ENCODE measurements at places on chromosomes 6 and 20.

- ATAC-seq, result no peak
Measured at GRCh38 chr20:37419307-37419706, 73.4 kb downstream of the SRC start.

GRCh38 chr6:169186496-169187169, 67.0 kb downstream of the THBS2 start:
- no peak for ATAC-seq

DNA sequence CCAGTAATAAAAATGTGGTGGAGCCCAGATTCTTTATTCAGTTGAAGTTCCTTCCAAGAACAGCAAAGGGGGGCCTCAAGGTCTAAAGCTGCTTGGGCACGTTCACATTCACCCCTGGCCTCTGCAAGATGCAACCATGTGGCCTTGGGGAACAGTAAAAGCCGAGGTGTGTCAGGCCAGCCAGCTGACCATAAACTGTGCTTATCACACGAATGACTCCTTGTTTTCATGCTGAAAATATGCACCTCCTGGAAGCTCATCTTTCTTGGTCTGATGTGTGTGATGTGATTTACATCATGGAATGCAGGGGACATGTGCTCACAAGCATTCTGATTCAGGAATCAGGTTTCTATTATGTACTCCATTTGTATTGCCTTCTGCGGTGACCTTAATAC, 211.6 kb upstream of the MARCKS start:
- ATAC-seq, result no peak

- ATAC-seq, result peak; percentile 29
Measured at GRCh38 chr6:44386929-44387345, 569 bp upstream of the CDC5L start.

DNA sequence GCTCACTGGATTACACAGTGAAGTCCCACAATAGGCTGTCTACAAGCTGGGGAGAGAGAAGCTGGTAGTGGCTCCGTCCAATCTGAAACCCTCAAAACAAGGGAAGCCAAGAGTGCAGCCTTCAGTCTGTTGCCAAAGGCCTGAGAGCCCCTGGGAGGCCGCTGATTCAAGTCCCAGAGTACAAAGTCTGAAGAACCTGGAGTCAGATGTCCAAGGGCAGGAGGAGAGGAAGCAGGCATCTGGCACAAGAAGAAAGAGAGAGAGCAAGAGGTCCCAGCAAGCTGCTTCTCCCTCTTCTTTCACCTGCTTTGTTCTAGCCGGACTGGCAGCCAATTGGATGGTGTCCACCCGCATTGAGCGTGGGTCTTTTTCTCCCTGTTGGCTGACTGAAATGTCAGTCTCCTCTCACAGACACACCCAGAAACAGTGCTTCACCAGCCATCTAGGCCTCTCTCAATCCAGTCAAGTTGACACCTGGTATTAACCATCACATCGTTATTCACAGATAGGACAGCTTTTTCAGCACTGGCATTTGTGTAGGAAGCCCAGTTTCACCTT, 51.2 kb downstream of the CRYBG1 start:
- no peak for ATAC-seq

DNA sequence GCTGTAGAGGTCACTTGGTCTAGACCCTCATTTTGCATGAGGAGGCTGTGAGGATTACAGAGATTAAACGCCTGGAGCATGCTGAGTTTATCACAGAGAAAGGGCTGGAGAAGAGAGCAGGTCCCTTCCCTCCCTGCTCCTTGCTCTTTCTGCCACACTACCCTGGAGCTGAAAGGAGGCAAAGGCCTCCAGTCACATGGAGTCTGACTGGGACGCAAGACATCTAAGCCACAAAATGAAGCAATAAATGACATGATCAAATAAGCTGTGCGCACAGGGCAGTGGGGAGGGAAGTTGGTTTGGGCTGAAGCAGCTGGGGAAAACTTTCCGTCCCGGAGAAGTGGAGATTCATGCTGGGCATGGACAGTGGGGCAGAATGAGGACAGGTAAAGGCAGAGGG, 33.3 kb downstream of the ATXN1 start:
- ATAC-seq, result peak; percentile 46

DNA sequence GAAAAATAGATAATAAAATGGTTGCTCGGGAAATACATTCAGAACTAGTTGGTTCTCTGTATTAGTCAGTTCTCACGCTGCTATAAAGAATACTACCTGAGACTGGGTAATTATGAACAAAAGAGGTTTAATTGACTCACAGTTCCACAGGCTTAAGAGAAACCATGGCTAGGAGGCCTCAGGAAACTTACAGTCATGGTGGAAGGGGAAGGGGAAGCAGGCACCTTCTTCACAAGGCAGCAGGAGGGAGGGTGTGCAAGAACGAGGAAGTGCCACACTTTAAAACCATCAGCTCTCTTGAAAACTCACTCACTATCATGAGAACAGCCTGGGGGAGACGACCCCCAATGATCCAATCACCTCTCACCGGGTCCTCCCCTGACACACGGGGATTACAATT, 24.2 kb upstream of the SNX9 start:
- ATAC-seq, result no peak

- no peak for ATAC-seq
Measured at GRCh38 chr6:132392792-132393191, 8.5 kb downstream of the MOXD1 start.

DNA sequence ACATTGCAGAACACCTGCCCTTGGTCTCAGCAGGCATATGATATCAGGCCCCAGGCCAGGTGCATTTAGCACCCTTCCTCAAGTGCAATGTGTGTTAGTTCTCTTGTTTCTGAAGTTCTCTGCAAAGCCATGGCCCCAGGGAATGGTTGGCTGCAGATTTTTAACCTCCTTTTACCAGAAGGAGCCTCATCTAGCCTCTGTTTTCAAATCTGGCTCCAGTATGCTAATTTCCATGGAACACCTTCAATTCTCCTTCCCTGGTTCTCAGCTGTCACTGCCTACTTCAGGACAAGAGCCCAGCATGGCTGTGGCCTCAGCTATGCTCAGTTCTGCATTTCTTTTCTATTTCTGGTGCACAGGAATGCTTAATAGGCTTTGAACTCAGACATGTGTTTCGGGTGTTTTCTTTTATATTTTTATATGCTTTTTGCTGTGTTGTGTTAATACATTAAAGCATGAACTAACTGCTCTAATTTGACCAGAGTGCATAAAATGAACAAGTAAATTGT, 51.6 kb upstream of the OGFRL1 start:
- no peak for ATAC-seq

DNA sequence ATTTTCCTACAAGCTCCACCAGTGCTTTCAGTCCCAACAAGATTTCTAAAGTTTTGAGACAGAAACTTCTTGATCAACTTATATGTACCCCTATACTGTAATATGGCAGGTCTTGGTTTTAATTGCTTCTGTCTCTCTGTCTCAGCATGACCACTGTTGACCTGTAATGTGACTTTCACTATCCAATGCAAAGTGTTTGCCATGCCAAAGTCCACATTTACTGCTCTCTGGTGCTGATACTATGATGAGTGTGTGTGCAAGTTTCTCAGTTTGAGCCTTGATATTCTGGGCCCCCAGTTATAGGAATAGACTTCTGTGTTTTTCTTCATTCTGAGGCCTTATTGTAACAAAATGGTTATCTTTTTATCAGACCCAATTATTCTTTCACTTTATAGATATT, 45.8 kb downstream of the OR2J2 start:
- ATAC-seq, result no peak

- no peak for ATAC-seq
Measured at GRCh38 chr6:485655-486170, 94.2 kb downstream of the IRF4 start.

DNA sequence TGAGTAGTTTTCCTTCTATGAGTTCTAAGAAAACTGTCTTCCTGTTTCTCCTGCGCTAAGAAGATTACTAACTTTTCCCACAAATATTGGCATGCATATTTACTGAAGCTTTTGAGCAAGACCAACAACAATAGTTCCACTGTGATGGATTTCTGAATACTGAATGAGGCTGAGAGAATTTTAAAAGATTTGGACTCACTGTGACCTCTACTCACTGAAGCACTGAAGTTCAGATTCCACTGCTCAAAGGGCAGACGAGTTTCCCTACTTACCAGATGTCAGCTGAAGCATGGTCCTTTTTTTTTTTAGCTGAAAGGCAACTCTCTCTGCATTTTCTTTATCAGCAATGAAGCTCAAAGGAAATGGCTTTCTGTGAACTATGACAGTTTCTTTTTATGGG, 718.5 kb downstream of the RFPL4B start:
- no peak for ATAC-seq

DNA sequence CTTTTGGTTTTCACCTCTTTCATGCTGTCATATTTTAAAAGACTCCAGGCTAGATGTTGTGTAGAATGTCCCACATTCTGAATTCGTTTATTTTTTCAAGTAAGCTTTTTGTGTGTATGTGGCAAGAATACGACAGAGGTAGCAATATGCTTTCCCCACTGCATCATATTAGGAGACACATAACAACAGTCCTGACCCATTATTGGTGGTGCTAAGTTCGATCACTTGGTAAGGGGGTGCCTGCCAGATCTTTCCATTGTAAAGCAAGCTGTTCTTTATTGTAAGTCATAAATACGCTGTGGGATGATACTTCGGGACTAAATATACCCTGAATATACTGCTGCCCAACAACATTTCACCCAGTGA, 588 bp upstream of the NCOA3 start:
- peak; percentile 16 for ATAC-seq

DNA sequence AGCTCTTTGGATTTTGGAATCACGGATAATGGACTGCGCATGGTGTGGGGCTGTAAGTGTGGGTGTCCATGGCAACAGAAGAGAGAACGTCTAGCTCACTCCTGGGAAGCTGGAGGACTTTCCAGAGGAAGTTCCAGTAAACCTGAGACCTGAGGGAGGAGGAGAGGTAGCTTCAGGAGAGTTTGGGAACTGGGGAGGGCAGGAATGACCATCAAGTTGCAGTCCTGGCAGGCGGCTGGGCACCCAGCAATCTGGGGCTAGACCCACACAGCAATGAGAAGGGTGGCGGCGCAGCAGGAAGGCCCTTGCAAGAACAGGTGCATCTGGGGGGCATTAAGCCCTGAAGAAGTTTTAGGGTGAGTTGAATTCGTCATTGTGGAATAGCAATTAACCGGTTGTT, 95.9 kb downstream of the FOXC1 start:
- no peak for ATAC-seq

DNA sequence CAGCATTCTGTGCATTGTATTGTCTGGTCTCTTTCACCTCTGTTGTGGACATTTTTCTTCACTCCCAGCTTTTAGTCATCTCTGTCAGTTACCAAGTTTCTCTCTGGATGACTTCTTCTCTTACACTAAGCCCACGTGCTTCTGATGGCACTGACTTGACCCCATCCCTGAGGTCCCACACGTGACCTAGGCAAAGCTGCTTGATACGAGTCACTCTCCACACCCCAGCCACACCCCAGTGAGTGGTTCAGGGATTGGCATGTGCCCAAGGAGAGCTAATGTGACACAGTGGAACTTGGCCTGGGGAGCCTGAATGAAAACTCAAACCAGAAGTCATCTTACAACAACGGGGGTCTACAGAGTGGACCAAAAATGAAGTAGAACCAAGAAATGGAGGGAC, 32.2 kb downstream of the HTR1E start:
- ATAC-seq, result no peak

DNA sequence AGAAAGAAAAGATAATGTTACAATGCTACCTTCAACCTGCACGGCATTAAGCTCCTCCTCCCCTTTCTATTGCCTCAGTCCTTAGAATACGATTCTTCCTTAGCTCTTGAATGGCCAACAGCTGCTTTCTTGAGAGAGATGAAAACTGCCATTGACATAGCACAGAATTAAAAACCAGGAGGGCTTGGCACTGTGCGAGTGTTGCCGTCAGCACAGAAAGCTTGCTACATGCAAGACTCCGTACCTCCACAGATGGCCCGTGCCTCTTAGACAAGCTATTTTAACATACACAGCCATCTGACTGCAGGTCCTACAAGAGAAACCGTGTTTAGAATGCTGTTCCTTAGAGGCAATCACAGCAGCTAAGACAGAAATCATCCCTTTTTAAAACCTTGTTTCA, 51.7 kb downstream of the ALDH5A1 start:
- ATAC-seq, result no peak

- peak; percentile 35 for ATAC-seq
Measured at GRCh38 chr6:33627876-33628275, 6.8 kb downstream of the ITPR3 start.

- no peak for ATAC-seq
Measured at GRCh38 chr6:19934996-19935591, 97.9 kb downstream of the ID4 start.

DNA sequence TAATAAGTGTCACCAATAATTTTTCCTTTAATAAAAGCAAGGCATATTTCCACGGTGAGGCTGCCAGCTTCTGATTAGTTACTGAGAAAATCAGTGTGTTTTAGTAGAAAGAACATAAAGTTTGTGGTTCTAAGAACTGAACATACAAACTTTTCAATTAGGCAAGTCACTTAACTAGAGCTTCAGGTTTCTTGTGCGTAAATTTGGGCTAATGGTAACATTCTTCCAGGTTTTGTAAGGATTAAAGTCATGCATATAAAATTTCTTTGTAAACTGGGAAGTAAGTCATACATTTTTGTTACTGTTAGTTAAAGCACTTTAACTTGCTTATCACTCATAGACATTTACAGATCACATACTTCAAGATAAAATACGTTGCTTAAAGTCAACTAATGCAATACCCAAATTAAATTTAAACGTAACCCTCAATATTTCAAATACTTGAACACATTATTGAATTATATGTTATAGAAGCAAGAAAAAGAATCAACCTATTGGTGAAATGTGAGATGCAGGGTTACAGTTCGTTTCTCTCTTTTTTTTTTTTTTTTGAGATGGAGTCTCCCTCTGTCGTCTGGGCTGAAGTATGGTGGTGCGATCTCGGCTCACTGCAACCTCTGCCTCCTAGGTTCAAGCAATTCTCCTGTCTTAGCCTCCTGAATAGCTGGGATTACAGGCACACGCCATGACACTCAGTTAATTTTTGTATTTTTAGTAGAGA, 327.3 kb upstream of the NOX3 start:
- no peak for ATAC-seq

DNA sequence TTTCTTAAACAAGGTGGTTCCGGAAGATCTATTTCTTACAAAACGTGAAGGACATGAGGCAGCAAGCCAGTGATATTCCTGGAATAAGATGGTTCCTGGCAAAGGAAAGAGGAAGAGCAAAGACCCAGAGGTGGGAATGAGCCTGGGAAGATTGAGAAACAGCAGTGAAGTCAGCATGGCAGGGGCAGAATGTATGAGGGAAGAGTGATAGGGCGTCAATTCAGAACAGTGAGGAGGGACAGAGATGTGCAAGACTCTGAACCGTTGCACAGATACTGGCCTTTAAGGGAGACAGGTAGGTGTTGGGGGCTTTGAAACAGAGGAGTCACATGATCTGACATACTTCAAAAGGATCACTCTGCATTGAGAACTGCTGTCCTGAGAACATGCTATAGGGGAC, 338.3 kb downstream of the CBLN4 start:
- ATAC-seq, result no peak
